ENCODE measurements at places on chromosomes 16 and 17. TPM values are rescaled to one million over a fixed set of nuclear protein-coding genes. Genes with fewer than 3 reads are reported as not detected.

Gene CNP
- 70.4 TPM for total RNA-seq

Gene RGS9
- 7.5 TPM for total RNA-seq

Gene SECTM1
- 2.5 TPM for total RNA-seq

Gene SCNN1G
- total RNA-seq, result 1.2 TPM

Gene CD300LG
- total RNA-seq, result not detected

Gene IRX5
- 1.9 TPM for total RNA-seq

Gene CTRB1
- total RNA-seq, result not detected

Gene BAHCC1
- 9.6 TPM for total RNA-seq

Gene TOX3
- 0.30 TPM for total RNA-seq

Gene CLEC3A
- total RNA-seq, result not detected

Gene CACNG3
- not detected for total RNA-seq

Gene EVPL
- total RNA-seq, result 15.7 TPM

All from A549 treated with Mapracorat at 1 μM for 4 hours (cell line).